CD4-positive, alpha-beta T cell treated with Interleukin-21 for 1 hour (primary cell): ENCODE measurements at places on chromosomes 1 and 21.

GRCh38 chr1:1775327-1776226, 2.7 kb downstream of the NADK start:
- DNase-seq: no peak

- no peak for DNase-seq
Measured at GRCh38 chr1:174742805-174743653, 256.7 kb upstream of the CACYBP start.

DNA sequence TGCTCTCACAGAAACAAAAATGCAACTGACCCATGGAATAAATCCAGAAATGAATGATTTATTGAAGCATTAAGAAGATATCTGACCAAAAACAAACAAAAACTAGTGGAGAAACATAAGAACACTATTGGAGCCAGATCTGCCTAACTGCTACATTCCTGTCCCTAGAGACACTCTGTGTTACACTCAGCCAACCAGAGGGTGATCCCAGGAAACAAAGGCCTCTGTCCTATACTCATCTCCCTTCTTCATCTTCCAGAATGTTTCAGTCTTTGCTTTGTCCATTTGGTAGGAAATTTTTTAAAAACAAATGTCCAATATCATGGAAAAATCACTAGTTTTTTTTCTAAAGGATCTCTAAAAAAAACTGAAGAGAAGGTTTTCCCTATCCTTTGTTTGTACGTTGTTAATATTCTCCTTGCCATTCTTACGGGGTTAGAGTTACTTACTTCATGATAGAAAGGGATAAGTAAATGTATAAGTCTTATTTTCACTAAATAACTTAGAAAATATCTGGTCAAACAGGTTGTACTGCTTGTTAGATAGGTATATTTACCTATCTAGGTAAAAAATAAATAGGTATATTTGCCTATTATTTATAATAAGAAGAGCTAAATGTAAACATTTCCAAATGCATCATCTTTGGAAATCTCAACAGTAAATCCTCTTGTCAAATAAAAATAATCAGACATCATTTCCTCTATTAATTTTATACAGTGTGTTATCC, 59.1 kb downstream of the NME7 start:
- DNase-seq: no peak

- no peak for DNase-seq
Measured at GRCh38 chr1:49416758-49417157, 607.0 kb downstream of the AGBL4 start.

- DNase-seq: no peak
Measured at GRCh38 chr1:117612517-117613248, 6.8 kb downstream of the TENT5C start.
